ENCODE measurements at places on chromosomes 1 and 21.

DNA sequence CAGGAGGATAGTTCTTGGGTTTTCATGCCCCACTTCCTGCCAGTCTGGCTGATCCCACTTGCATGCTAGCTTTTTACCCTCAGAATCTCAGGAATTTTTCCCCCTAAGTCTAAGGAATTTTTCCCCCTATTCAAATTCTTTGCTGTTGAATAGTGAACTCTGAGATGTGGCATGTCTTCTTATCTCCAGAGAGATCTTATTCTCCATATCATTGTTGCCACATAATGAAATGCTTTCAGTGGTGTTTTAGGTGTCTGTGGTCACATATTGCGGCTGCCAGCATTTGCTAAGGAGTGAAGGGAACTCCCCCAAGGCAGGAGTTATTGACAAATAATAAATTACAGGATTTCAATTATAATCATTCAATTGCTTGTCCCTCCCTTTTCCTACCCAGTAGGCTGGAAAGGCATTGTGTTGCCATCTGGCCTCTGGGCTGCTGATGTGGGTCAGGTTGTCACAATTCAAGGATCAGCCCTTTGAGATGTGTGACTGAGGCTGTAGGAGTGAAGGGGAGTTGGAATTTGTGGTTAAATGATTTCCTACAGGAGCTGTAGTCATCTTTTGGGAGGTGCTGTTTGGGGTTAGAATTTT, 3.9 kb upstream of the FLG start:
- no peak for DNase-seq

DNA sequence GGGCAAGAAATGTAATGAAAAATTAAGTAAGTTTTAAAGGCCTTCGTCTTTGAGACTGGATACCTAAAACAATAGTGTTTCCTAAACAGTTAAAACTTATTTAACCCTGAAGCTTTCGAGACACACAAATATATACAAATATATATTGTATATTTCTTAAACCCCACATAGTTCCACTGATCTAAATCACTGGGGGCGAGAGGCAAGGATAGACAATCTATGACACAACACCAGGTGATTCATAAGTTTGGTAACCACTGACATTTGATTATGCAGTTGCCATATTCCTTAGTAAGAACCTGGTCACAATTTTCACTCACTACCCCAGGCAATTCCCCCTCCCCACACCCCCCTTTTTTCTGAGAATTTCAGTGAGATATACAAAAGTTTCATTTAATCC, 55.3 kb upstream of the BOLA1 start:
- DNase-seq: peak; percentile 35

GRCh38 chr21:29152916-29153315, 22.5 kb downstream of the MAP3K7CL start:
- peak; percentile 18 for DNase-seq

DNA sequence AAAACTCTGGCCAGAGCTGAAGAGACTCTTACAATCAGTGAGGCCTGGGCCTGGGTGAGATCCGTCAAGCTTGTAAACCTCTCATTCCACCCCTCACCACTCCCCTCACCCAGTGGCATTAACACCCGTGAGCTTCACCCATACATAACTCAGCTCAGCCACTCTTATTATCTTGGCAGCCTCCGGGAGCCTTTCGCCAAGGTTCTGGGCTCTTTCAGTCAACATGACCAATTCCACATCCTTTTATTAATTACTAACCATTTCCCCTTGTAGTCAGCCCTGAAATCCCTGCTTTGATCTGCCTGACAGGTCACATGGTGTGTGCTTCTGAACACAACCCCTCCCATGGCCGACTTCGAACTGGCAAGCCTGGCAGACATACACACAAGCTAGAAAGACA, 134.8 kb downstream of the SETD4 start:
- DNase-seq: peak; percentile 16

DNA sequence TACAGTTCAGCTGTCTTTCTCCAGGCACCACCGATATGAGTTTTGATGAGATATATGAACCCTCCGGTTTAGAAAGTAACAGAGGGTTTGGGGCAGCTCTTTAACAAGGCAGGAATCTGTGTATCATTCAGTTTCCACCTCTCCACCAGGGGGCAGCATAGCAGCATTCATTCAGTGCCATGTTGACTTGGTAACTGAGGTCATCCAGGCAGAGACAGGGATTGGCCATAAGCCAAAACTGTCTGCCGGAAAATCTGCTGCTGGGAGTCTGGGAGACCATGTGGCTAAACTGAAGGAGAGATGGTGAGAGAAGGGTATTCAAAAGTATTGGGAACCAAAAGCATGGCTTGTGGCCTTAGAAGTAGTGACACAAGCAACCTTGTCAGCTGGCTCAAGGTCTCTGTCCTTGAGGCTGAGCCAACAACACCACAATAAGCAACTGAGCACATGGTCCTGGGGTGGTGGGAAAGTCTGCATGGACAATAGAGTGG, 98.5 kb downstream of the LMX1A start:
- peak; percentile 70 for DNase-seq

DNA sequence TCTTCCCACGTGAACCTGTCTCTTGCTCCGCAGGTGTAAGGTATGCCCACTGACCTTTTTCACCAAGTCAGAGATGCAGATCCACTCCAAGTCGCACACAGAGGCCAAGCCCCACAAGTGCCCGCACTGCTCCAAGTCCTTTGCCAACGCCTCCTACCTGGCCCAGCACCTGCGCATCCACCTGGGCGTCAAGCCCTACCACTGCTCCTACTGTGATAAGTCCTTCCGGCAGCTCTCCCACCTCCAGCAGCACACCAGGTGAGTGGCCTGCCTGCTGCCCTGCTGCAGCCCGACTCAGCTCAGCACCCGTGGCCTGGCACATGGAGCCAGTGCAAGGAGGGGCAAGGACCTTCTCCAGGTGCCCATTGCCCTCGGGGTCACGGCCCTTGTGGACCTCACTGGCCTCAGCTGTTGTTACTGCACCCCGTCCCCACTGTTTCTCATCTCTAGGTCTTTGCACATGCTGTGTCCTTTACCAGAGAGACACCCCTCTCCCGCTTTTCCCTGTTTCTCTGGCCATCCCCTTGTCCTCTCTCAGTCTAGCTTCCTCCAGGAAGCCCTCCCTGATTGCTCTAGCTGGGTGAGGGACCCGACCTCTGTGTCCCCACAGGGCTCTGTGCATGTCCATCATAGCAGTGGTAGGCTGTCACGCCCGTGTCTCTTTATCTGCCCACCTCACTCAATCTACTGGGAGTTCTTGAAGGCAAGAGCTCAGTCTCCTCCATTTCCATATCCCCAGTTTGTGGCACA, 25.4 kb downstream of the ZNF362 start:
- DNase-seq: no peak

DNA sequence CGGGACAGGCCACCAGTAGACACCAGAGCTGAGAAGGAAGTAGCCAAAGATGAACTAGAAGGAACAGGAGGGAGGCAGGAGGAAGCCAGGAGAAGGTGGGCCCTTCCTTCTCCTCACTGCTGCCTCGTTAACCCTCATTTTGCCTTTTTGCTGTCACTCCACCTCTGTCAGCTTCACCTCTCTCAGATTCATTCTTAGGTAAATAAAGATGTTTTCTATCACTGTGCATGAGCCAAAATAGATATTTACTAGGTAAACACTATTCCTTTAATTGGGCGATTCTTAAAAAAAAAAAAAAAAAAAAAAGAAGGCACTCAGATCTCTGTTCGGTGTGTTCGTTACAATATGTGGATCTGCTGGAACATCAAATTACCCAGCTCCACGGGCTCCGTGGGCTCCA, 112.3 kb downstream of the GLUL start:
- DNase-seq: no peak

DNA sequence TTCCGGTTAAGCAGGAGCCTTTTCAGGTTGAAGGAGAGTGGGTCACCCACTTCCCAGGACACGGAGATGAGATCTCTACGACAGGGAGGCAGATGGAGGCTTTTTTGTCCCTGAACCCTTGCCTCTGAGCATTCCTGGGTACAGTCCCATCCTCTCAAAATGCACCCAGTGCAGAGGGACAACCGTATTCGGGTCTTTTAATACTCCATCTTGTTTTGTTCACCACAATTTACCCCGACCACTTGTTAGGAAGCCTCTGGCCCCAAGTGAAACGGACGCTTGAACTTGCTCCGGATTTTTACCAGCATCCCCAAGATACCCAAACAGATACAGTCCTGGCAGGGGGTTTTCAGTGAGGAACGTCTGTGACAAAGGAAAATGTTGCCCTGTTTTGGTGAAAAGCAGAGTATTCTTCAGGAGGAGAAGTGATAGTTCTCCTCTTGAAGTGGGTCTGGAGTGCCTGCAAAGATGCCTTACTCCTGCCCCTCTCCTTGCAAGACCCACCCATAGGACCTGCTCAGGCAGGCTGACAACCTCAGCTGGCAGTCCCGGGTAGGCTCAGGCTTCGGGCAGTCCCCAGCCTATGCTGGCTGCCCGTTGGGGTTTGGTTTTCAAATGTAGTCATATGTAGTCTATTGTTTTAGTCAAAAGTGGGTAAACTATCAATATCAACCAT, 669 bp upstream of the ARL8A start:
- DNase-seq: peak; percentile 51

- no peak for DNase-seq
Observed at GRCh38 chr1:120133228-120133927, 42.9 kb downstream of the SEC22B start.

- DNase-seq: no peak
Observed at GRCh38 chr1:31541194-31541593, 35.1 kb upstream of the TINAGL1 start.

Data from RWPE1 (cell line).